Natural killer cell treated with Interleukin-12 subunit alpha and Interleukin-12 subunit beta and Interleukin-15 and Interleukin-18, amount 100 ng/mL, for 72 hours (primary cell): ENCODE measurements at places on chromosomes 2 and 18. TPM values are rescaled to one million over a fixed set of nuclear protein-coding genes. Genes with fewer than 3 reads are reported as not detected.

The CNRIP1 gene
- not detected for total RNA-seq

The SLC14A1 gene
- 1.6 TPM for total RNA-seq

The LYPD6 gene
- total RNA-seq, result not detected

The AOX1 gene
- total RNA-seq, result 0.26 TPM

The ARHGAP25 gene
- total RNA-seq, result 170 TPM

The IL36RN gene
- total RNA-seq, result not detected

The TYMS gene
- total RNA-seq, result 180 TPM

The ACKR3 gene
- not detected for total RNA-seq

The CNGA3 gene
- not detected for total RNA-seq

The CRYBA2 gene
- not detected for total RNA-seq

The FBXO48 gene
- 2.5 TPM for total RNA-seq

The UGT1A7 gene
- not detected for total RNA-seq

The CNNM3 gene
- total RNA-seq, result 15.7 TPM

The MEP1B gene
- 0.19 TPM for total RNA-seq

The SELENOI gene
- total RNA-seq, result 38.5 TPM

The AFF3 gene
- not detected for total RNA-seq

The MYL1 gene
- not detected for total RNA-seq

The TFCP2L1 gene
- total RNA-seq, result 0.19 TPM

The ZNF638 gene
- 104 TPM for total RNA-seq

The RIT2 gene
- total RNA-seq, result not detected

The OSR1 gene
- total RNA-seq, result not detected

The RAX gene
- not detected for total RNA-seq

The RNF125 gene
- 21.3 TPM for total RNA-seq

The UGT1A8 gene
- total RNA-seq, result not detected
